CD4-positive, alpha-beta T cell treated with Interleukin-6 at 100 ng/mL for 8 hours (primary cell): ENCODE measurements at places on chromosomes 1 and 21.

DNA sequence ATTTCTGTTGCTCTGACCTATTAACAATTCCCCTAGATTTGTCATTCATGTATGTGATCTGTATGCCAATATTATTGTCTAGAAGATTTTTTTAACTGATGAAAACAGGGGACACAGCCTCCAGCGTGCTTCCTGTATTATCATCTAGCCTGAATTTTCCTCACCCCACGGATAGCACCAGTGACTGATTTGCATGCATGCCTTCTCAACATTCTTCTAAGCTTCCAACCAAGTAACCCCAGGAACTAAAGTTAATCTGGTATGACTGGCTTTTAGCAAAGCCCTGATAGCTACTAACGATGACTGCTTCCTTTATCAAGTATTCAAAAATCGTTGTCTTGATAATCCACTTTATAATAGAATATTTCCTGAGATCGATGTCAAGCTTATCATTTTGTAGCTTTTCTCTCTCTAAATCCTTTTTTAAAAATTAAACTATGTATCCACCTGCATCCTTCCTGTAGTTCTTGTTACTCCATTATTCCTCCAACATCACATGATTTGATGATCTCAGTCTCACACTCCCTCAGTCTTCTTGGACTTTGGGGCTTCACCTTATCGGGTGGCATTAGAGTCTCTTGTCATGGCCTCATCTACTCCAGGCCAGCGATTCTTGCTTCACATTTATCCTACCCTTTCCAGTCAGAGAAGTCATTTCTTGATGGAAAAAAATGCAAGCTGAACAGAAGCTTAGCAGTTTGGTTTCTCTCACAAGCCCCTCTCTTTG lies 19.0 kb downstream of the BCAR3 start:
- DNase-seq = no peak

DNA sequence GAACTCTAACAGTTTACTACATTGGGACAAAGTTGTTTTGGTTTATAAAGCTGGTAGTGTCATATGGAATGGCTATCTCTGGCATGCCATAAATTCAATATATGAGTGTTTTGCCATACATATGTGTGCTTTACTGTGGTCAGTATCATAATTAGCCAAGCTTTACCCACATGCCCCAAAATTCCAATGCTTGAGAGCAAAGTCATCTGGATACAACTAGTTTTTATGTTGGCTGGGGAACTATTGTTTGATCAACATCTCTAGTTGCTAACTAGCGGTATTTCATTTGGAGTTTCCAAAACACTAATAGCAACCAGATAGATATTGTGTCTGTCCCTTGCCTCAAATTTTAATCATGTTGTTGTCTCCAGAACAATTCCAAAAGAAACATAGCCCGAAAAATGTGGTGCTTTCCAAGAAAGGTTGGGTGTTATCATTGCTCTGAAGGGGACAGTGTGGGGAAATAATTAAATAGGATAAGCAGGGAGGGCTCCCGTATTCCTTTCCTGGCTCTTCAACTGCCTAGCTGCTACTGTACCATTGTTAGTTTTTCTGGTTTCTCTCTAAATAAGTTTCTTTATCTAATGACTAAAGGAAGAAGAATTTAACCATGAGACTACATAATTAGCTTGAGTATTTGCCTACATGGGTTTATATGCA lies 136.1 kb downstream of the TGFB2 start:
- no peak for DNase-seq

DNA sequence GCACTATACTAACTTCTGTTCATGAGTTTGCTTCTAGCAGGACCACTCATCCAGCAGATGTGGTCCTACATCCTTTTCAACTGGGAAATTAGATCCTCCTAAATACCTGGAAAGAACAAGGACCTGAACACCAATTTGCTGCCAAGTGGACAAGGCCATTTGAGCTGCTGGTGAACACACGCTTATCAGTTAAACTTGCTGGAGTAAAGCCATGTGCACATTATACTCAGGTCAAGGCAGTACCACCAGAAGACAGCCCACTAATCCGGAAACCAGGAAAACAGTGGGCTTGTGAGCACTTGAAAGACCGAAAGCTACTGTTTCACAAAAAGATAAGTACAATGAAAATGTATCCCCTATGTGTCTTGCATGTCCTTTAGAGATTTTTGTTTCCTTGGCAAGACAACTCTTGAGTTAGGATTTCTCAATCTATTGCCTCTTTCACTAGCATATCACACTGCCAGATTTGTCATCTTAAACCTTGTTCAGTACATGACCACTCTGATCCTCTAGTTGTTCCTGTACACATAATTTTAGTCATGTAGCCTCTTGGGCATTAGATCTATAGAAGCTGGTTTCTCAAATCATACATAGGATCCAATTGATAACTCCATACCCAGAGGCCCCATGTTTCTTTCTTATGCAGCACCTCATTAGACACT lies 4.5 kb upstream of the REN start:
- DNase-seq = no peak

DNA sequence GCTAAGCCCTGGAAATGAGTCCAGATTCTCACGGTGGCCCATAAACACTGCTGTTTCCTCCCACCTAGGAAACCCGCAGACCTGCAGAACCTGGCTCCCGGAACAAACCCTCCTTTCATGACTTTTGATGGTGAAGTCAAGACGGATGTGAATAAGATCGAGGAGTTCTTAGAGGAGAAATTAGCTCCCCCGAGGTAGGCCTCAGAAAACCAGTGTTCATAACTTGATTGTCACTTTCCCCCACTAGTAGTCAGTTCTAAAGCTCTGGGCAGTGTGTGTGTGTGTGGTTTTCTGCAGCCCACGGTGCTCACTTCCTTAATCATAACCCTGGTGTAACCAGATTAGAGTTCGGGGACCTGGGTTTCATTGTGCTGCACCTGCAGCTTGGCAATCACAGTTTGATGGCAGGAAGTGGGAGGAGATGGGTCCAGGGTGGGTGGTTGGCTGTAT lies 39.1 kb downstream of the CLIC6 start:
- peak; percentile 28 for DNase-seq

- no peak for DNase-seq
Measured at GRCh38 chr1:153991151-153991630, 629 bp downstream of the RPS27 start.

DNA sequence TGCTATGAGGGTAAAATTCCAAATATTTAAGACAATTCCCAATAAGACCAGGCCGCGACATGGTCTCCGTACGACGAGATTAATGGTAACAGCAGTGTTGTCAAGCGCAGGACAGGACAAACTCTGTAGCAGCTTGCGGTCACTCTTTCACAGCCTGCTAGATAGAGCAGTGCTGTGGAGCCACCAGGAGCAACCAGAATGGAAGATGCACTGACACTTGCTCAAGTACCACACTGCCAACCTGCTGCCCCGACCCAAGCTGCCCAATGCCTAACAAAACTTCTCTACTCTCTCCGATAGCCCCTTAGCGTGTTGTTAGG lies 636 bp downstream of the WARS2 start:
- DNase-seq = no peak

DNA sequence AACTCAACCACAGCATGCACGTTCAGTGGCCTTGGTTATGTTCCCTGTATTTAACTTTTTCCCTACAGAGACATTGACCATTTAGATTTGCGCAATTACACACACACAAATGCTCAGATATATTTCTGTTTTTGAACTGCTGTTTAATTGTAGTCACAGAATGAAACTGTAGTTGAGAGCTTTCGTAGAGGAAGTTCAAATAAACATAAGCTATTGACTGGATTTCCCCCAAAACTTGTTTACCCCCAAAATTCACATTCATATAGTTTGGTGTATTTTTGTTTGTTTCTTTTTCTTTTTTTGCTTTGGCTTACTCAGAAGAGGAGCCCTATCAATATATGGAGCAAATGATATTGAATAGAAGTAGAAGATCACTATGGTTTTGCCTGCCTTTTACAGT lies 921.0 kb downstream of the ADGRL2 start:
- no peak for DNase-seq
